Glomerular endothelial cell (primary cell): ENCODE measurements at places on chromosomes 4 and X.

DNA sequence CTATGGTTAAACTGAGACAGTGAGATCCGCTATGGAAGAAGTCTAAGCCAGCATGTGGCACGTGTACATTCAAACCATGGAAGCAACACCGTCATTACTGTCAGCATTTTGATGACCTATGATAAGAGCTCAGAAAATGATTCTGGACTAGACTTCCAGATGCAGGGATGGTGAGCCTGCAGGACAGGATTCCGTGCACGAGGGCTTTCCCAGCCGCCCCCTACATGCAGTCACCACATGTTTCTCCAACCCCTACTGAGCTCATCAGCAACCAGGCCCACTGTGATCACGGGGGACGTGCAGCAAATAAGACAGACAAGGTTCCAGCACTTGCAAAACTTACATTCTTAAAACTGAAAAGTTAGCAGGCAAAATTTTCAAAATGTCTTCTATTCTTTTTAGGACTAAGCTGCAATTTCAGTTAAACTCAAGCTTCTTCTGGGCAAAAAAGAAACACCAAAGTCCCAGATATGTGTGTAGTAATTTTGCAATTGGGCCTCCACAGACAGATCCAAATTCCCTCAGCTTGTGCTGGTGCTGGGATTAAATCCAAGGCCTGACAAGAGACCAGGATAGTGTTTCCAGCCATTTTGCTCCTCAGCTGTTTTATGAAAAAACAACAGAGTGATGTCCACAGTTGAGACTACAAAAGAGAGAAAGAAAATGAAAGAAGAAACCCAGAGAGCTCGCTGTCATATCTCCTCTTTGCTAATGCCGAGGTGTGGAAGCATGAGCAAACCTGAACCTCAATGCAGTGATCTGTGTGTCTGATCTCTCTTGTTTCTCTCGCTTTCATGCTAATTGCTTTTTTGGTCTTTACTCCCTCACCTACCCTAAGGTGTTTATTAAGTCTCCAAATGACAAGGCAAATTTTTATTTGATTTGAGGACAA is 118.2 kb downstream of the AFAP1 start:
- no peak for DNase-seq

DNA sequence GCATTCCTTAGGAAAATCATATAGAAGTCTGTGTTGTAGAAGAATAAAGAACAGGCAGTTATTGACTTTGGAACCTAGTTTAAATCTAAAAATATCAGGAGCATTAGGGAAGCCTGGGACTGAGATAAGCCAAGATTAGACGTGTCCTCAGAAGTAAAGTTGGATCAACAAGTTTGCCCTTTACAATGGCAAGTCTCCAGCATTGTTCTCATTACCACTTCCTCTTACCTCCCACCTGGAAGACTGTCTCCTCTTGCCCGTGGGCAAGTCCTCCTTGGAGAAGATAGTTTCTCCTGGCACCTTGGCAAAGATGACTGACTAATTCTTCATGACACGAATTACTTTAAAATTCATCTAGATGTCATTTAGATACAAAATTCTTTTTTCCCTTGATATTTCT is 37.8 kb downstream of the CNKSR2 start:
- DNase-seq, result no peak

DNA sequence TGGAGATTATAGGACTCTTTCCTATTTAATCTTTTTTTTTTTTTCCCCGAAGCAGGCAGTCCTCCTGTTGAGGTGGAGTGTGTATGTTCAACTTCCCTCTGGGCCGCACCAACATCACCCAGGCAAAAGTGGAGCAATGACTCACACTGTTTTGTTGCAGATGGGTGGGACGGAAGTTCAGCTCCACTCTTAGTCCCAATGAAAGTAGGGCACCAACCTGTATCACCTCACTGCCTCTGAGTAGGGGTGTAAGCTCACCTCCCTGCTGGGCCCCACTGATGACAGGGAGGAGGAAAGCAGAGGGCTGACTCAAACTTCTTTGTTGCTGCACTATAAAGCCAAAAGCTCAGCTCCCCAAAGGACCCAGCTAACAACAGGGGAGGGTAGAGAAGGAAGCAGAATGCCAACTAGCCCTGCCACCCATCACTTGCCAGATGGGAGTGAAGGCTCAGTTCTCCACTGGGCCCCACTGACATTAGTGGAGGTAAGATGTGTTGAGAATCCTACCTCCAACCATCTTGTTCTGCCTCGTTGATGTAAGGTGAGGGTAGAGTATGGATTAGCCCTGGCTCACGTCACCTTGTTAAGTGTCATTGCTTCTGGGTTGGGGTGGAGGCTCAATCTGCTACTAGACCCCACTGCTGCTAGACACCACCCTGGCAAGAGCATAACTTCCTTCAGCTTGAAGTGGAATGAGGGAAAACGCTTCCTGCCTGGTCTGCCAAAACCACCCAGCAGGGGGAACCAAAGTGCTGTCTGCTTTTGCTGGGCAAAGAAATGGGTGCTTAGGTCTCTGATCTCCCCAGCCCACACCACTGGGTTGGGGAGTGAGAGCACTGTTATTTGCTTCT is 14.1 kb downstream of the RPS6KA3 start:
- DNase-seq, result no peak

- DNase-seq, result no peak
Measured at GRCh38 chr4:168059251-168059650, 33.1 kb upstream of the ANXA10 start.

DNA sequence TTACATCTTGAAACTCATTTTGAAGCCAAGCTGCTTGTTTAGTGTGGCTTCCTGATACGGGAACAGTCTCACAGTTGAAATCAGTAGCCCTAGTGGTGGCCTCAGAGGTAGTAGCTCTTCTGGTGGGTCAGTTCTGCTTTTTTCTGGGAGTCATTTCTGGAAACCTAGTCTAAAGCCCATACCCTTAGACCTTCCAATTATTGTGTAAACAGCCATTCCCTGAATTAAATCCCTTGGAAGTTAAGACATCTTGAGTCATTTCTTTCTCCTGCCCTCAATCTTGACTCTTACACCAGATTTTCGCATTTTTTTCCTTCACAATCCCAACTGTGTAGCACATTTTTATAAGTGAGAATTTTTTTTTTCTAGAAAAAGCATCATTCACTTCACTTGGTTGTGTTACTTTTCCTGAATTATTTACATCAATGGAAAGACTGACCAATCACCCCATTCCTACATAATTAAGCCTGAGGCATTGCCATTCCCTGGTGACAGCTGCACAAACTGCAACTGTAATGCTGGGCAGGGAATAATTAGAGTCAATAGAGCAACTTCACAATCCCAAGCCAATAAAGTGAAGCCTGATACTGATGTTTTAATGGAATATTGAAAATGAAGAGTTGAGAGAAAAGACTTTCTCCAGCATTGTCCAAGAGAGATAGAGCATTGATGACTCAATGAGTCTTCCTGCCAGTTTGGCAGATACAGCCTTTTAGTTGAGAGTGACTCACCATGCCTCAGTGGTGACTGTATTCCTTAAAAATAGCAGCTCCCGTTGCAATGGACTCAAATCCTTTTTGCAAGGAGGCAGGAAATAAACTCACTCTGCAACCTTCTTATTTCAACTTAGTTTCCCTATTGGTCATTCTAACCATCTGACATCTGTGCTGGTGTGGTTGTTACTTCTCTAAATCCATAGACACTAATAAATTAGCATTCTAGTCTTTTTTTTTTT is 13.0 kb upstream of the SEPSECS start:
- DNase-seq, result peak; percentile 77

DNA sequence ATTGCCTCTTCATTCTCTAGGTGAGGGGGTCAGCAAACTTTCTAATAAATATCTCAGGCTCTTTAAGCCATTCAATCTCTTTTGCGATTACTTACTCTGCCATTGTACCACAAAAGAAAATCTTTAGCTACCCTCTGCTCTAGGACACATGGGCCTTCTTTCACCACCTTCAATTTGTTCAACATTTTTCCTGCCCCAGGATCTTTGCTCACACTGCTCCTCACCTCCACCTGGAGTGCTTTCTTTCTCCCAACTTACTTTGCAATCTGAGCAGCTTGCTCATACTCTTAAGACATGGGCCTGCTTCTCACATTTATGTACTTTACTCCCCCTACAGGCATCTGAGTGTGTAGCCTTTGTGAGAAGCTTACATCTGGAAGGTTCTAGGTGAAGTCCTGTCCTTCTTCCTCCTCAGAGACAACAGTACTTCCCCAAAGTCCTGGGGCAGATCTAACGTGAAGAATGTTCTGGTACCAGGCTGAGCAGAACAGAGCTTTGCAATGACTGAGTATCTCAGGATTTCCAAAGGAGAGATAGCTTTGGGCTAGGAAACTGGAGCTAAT is 55.0 kb upstream of the PRDM5 start:
- DNase-seq, result peak; percentile 18

DNA sequence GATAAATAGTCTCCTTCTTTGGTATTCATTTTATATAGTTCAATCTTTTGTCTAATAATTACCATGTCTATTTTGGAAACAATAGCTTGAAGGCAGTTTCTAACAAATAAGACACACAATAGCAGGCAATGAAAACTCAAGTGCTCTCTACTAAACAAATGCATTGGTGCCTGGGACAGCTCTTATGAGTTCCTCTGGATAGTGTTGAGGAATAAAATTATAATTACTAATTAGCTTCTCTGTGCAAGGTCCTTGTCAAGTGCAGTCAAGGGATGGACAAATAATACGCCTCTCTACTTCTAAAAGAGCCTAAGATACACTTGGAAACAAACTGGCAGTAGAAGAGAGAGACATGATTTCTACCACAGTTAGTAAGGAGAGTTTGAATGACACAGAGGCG is 229.0 kb upstream of the GLRA2 start:
- DNase-seq, result no peak

- no peak for DNase-seq
Measured at GRCh38 chr4:100041646-100042045, 91.6 kb upstream of the H2AZ1 start.

- DNase-seq, result no peak
Measured at GRCh38 chrX:48558271-48558670, 16.0 kb upstream of the RBM3 start.

GRCh38 chr4:31370866-31371465 is 650.8 kb downstream of the PCDH7 start:
- DNase-seq, result peak; percentile 18

- no peak for DNase-seq
Measured at GRCh38 chr4:128846063-128846462, 36.6 kb downstream of the JADE1 start.

GRCh38 chr4:8171984-8172924 is 13.6 kb upstream of the ABLIM2 start:
- DNase-seq, result no peak

- DNase-seq, result no peak
Measured at GRCh38 chr4:110540581-110540980, 64.6 kb downstream of the ENPEP start.

GRCh38 chr4:137609718-137610430 is 77.6 kb upstream of the PCDH18 start:
- DNase-seq, result no peak
